ENCODE measurements at places on chromosomes 1 and 21.
A peak's percentile ranks its signal among the peaks of the same experiment; 100 is the strongest.

DNA sequence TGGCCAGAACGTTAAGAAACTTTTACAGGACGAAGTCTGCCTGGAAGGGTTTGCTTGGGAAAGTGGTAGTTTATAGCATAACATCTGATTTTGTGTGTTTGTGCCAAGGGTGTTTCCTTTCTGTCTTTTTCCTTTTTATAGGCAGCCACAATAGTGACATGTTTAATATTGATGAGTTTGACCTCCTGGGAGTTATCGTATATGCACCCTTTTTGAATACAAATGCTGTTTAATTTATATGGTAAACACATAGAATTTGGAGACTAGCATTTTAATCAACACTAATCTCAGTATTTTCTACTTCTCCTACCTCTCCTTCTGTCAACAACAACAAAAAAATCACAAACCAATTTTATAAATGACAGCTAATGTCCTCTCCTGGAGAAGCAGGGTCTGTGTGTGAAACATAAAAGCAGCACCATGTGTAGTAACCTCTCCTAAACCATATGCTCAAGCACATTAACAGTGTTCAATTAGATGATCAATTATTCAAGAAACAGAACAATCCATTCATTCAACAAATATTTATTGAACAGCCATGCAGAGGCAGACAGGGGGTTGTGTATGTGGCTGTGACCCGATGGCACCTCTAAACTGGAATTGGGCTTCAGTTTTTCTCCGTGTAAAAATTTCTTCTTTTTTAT lies 604 bp upstream of the FMN2 start:
- no peak for DNase-seq

DNA sequence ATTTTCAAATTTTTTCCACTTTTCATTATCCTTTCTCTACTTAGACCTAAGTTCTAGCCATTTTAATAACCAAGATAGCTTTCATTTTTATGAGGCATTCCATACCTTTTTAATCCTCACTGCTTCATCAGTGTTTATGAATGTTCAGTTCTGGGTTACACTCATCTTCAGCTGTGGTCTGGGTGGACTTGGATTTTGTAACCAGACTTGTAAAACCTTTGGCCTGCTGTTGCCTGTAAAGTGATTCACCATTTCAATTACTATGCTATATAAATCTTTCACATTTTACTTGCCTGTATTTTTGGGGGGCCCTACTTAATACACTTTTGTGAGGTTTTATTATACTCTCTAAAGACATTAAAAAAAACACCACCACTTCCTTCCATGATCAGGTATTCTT lies 46.2 kb downstream of the USP25 start:
- no peak for DNase-seq

DNA sequence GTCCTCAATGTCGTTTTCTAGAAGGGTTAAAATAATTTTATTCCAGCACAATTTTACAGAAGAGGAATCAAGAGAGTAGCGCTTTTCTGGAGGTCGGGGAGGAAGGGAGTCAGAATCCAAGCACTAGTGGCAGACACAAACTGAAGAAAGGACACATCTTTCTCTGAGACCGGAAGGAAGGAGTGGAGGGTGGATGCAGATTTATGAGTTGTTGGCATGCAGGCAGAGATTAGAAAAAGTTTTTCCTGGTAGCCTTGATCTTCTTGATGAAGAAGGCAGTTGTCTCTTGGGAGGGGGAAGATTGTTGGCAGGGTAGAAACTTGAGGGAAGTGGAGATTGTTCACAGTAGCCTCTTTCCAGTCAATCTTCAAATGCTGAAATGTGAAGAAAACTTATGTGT lies 149.8 kb downstream of the PAPPA2 start:
- DNase-seq: no peak

DNA sequence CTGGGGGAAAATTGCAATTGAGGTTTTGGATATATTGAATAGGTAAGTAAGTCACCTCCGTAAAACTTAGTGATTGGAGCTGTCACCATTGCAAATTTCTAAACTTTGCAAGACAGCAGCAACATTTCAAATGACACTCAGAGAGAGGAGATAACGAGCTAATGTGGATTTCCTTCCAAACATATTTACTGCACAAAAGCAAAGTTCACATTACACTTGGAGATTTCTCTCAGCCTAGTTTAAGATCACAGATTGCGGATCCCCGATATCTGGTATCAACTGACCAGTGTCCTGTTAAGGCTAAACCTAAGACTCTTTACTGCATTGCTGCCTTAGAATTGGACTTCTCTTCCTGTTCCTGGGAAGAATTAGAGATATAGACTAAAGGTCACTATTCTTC lies 47.5 kb downstream of the ZNF697 start:
- no peak for DNase-seq

DNA sequence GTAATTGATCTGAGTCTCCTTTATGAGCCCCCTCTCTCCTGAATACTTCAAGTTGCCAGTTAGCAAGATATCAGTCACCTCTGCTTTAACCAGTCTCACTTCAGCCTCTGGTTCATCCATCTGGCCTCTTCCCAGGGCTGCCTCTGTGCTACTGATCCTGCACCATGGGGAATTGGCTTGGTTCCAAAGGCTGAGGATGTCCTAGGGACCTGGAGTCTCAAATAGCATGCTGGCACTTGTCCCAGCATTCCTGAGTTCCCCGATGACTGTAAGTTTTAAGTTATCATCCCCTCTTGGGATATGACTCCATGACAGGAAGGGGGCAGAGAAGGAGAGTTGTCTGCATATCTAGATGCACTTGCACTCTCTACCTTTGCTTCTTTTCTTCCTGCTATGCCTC lies 252.0 kb downstream of the PTBP2 start:
- no peak for DNase-seq

- no peak for DNase-seq
Measured at GRCh38 chr1:26996665-26997064, 3.2 kb downstream of the TRNP1 start.

DNA sequence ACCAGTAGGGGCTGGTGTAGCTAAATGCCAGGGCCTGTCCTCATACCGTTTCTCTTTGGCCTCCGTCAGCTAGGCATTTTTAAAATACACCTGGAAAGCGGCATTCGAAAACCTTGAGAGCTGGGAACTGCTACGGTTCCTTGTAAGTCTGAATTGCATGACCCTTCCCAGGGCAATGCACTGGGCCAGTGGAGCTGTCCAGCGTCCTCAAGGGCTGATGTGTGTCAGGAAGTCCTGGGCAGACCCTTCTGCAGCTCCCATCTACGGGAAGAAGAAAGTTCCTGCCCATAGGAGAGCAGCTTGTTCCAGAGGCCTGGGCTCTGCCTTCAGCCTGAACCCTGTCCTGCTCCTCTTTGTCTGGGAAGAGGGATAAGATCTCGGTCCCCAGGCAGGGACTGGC lies 34.1 kb downstream of the UBASH3A start:
- no peak for DNase-seq

- no peak for DNase-seq
Measured at GRCh38 chr1:216095400-216095799, 327.8 kb downstream of the USH2A start.

GRCh38 chr1:232271299-232271698 lies 358.6 kb downstream of the SIPA1L2 start:
- DNase-seq: no peak

GRCh38 chr1:45152126-45152525 lies 54.3 kb downstream of the ZSWIM5 start:
- no peak for DNase-seq

DNA sequence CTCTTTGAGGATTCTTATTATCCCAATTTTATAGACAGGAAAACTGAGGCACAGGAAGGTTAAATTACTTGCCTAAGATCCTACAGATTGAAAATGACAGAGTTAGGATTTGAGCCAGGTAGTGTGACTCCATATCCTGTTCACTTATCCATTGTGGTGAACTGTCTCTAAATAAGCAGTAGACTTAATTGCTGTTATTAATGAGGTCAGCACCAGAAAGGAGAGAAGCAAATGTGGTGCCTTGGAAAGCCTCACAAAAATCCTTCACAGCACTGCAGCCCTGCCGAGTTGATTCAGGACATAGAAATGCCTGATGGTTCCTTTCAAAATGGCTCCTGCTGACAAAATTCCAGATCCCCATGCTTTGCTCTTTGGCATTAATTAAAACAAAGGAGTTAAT lies 193.3 kb upstream of the BEND5 start:
- no peak for DNase-seq

DNA sequence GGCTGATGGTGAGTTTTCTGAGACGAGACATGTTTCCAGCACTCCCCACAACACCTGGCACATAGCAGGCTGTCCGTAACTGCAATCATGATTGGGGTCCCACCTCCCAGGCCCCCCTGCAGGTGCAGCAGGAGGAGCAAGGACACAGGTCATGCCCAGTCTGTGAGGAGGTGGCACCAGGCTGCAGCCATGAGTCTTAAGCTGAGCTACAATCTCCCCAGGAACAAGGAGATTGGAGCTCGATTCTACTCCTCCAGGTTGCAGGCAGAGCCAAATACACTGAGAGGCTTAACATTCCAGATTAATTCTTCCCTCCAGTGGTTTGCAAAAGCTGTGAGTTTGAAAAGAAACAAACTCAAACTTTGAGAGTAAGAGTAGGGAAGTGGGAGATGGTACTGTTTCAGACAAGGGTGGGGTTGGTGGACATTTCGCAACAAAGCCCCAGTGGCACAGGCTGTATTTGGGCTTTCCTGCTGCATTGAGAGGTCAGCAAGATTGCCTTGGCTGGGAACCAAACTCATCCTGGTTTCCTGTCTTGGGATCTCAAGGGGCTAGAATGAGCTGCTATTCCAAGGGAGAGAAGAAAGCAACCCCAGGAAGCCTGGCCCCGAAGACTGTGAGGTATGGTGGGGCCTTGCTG lies 64.8 kb upstream of the GALNT2 start:
- no peak for DNase-seq

GRCh38 chr1:11802973-11803885 lies 2.5 kb downstream of the MTHFR start:
- DNase-seq: peak; percentile 71

- DNase-seq: no peak
Measured at GRCh38 chr1:178634445-178634844, 90.6 kb upstream of the RALGPS2 start.

DNA sequence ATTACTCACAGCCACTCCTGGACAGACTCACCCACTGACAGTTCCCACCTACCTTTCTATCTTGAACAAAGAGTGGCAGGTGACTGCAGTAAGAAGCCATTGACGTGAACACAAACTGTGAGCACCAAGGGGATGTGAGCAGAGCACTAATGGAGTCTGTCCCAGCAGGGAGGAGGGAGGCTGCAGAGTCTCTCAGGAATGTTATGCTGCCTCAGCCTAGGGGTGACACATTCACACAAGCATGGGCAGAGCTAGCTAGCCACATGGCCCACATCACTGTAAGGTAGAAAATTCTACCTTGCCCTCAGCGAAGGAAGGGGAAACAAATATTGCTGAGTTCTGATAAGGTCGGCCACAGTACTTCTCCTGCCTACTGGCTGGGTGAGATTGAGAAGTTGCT lies 56.8 kb upstream of the PTGFRN start:
- no peak for DNase-seq

- DNase-seq: no peak
Measured at GRCh38 chr1:50976111-50976889, 6.3 kb downstream of the CDKN2C start.

GRCh38 chr1:68255301-68255700 lies 23.0 kb upstream of the WLS start:
- no peak for DNase-seq

GRCh38 chr1:43938383-43938782 lies 4.8 kb downstream of the ARTN start:
- no peak for DNase-seq

DNA sequence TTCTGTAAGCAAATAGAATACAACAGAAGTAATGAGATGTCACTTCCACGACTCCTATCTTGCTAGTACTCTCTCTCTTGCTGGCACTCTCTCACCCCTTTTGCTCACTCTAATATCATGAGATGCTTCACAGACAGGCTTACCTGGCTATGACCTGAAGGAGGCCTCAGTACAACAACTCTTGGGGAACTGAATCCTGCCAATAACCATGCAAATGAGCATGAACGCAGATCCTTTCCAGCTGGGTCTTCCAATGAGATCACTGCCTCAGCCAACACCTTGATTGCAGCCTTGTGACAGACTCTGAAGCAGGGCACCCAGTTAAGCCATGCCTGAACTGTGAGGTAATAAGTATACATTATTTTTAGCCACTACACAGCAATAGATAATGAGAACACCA lies 53.1 kb upstream of the ADAR start:
- no peak for DNase-seq

DNA sequence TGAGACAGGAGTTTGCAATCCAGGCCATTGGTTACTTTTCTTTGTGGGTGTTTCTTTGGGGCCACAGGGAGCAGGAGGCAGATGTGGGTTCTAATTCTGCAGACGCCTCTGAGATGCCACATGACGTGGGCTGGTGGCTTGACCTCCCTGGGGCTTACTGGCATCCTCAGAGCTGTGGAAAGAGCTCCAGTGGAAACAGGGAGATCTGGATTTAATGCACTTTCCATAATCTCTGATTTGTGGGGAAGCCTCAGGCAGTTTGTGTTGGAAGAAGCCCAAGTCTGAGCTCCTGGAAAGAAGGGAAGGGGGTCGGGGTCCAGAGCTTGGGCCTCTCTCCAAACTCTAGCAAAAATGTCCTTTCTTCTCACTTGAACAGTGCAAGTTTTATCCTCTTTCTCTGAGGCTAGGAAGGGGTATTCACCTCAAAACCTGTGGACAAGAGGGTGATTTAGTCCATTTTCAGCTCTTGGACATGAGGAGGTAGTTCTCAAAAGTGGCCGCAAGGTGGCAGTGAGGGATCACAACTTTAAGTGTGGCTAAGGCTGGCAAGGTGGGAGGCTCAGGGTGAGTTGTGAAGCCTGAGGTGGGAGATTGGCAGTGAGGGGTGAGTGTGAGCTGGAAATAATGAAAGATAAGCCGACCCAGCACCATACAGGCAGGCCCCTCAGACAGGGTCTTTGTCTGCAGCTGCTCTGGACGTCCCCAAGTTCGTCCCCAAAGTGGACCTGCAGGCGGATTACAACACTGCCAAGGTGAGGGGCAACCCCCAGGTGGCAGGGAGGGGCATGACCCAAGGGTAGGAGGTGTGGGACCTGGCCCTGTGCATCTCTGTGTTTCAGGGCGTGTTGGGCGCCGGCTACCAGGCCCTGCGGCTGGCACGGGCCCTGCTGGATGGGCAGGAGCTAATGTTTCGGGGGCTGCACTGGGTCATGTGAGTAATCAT lies 9.2 kb downstream of the IKBKE start:
- peak; percentile 71 for DNase-seq

DNA sequence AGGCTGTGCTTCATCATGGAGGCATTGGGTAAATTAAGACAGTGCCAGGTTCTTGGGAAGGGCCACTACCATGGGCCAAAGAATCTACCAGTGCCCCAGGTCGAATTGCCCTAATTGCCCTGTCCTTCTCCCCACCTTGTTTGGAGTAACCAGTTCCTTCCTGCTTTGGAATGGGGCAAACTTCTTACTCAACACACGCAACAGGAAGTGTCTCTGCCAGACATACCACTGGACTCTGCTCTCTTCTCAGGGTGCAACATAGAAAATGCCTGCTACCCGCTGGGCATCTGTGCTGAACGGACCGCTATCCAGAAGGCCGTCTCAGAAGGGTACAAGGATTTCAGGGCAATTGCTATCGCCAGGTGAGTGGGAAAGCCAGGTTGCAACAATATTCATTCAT lies 15.8 kb downstream of the CDA start:
- no peak for DNase-seq

GRCh38 chr1:91912266-91912665 lies 26.3 kb upstream of the TGFBR3 start:
- DNase-seq: no peak

All from T-cell (primary cell).